NCI-H187 treated with DMSO at 0.1 percent for 48 hours (cell line): ENCODE measurements at places on chromosomes 5 and 9.

GRCh38 chr5:169875091-169875728 is 105.1 kb downstream of the INSYN2B start:
- no peak for DNase-seq

GRCh38 chr5:108638021-108638420 is 109.7 kb upstream of the FER start:
- no peak for DNase-seq

- no peak for DNase-seq
Observed at GRCh38 chr5:37767961-37768360, 71.9 kb downstream of the GDNF start.

DNA sequence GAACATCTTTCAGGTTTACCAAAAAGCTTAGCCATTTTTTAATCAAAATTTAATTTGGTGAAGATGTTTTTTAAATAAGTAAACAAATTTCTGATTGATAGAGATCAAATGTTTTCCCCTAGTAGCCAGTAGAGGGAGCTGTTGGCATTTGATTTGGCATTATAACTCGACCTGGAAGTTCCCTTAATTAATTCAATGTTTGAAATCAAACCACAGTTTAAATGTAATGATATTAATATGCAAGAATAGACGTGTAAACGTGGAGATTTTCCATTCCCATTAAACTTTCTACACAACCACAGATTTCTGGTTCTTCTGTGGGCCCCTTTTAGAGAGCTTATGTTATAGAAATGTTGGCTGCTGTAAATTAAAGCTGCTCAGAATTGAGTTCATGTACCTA is 148.1 kb upstream of the MPDZ start:
- DNase-seq, result no peak

DNA sequence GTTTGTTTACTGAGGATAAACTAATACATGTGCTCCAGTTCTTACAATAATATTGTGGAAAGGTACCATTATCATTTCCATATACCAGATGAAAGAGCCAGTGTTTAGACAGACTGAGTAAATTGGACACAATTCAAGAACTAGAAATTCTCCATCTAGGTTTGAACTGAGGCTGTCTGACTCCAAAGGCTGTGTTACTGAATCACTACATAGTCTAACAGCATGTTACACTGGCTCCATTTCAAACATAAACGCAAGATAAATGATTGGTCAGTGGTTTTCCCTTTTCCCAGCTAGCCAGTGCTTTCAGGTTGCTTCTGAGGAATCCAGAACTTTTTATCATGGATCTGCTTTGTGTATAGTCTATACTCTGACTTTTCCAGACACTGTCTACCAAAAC is 8.1 kb downstream of the SPDL1 start:
- no peak for DNase-seq

DNA sequence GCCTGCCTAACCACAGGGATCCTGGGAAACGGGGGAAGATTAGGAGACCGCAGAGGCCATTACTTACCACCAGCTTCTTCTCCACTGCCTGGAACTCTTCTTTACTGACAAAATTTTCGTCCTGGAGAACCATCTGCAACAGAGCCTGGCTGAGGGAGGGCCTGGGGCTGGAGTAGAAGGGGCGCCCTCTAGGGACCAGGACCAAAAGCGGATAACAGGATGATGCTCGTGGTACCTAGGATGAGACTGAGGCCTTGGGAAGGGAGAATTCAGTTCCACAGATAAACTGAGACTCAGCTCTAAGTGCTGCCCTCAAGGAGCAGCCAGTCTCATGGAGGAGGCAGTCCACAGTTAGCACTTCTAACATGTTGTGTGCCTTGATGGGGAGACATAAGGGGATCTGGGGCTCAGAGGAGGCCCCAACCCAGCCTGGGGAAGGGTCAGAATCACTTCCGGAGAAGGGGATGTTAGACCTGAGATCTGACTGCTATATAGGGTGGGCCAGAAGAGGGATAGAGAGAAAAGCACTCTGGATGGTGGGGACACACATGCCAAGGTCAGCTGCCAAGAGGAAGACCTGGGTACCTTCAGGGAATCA is 1.2 kb downstream of the SPATA24 start:
- DNase-seq, result no peak

GRCh38 chr5:178389796-178390195 is 157.2 kb upstream of the PHYKPL start:
- DNase-seq, result no peak

DNA sequence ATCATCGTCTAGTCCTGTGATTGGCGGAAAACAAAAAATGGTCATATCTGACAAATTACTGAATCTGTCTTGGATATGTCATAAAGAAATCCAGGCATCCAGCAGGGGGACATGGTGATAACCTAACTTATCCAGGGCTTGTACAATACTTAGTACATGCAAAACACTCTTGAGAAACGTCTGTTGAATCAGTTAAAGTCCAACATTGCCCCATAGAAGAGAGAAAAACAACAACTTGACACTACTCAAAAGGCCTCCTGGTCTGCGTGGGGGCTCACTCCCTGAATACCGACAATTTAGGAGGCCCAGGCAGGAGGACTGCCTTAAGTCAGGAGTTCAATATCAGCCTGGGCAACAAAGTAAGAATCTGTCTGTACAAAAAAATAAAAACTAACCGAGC is 217.5 kb downstream of the DCP2 start:
- no peak for DNase-seq

GRCh38 chr5:68898951-68899471 is 194.8 kb upstream of the SLC30A5 start:
- DNase-seq, result peak; percentile 48

DNA sequence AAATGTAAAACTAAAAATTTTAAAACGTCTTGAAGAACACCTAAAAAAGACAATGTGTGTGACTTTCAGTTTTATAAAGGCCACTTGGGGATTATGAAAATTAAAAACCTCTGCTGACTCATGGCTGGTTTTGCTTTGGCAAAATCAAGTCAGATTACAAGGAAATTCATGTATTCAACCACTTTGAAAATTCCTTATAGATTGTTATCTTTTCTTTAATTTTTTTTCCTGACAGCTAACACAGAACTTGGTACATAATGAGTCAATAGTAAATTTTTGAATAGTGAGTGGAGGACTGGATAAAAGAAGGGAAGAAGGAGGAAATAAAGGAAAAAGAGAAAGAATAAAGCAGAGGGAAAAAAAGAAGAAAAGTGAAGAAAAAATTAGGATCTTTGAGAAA is 1774.7 kb upstream of the ACO1 start:
- DNase-seq, result no peak

GRCh38 chr5:59291941-59292340 is 601.6 kb downstream of the PDE4D start:
- DNase-seq, result no peak

- no peak for DNase-seq
Observed at GRCh38 chr9:134897584-134898170, 17.1 kb downstream of the FCN2 start.

DNA sequence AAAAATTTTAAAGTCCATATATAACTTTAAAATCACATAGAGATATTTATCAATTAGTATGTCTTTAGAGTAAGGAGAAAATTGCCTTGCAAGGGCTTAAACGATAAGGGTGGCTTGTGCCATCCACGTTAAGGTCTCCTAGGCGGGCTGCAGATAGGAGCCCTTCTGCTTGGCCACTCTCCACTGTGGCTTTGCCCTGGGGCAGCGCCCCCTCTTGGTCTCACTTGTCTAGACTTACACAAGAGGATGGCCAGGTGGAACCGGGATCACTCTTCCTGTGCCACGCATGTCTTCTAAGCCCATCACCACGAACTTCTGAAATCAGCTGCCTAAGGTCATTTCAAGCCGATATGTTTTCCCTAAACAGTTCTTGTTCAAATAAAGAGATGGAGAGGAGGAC is 2.9 kb downstream of the FPGS start:
- no peak for DNase-seq

DNA sequence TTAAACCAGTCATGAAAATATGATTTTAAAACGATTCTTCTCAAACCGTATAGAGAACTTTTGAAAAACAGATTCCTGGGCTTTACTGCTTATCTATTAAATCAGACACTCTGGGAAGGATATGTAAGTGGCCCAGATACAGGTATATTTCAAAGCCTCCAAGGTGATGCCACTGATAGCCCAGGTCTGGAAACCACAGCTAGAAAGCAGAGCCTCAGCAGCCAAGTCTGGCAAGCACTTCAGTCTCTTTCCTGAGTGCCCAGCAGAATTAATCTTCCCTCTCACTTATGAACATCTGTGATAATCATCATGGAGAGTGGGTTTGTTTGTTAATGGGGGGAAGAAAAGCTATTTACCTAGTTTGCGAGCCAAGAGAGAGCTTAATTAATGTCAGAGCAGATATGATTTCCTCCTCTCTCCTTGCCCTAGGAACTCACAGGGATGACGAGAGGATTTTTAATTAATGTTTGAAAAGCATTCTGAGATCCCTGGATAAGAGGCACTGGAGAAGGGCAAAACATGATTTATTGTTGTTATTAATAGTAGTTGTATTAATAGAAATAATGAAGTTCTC is 368.4 kb downstream of the TLE1 start:
- DNase-seq, result no peak

GRCh38 chr5:145463634-145464033 is 371.5 kb downstream of the PRELID2 start:
- DNase-seq, result no peak
